Body of pancreas (tissue), 4 donors: ENCODE measurements at places on chromosomes 3 and 15. TPM values are rescaled to one million over a fixed set of nuclear protein-coding genes. Genes with fewer than 3 reads are reported as not detected.

Gene CCR3
- total RNA-seq: not detected

Gene MYO5C
- total RNA-seq: 34.8 TPM

Gene TNNC1
- 0.99 TPM for total RNA-seq

Gene OIP5
- not detected for total RNA-seq

Gene GABRA5
- 0.66 TPM for total RNA-seq

Gene ARPP19
- 37.2 TPM for total RNA-seq

Gene MITF
- total RNA-seq: 12.2 TPM

Gene SOX2
- total RNA-seq: 0.33 TPM

Gene ALAS1
- 63.6 TPM for total RNA-seq

Gene DUOX1
- total RNA-seq: 0.66 TPM

Gene BLM
- total RNA-seq: 0.26 TPM

Gene SI
- total RNA-seq: not detected

Gene TMEM42
- 18.1 TPM for total RNA-seq

Gene LIPC
- total RNA-seq: 2.3 TPM

Gene SKOR1
- 0.78 TPM for total RNA-seq

Gene LPP
- 60.6 TPM for total RNA-seq

Gene MYEF2
- total RNA-seq: 16.6 TPM

Gene CACNA1D
- 9.9 TPM for total RNA-seq

Gene ZNF660
- 6.3 TPM for total RNA-seq

Gene CATSPER2
- 8.3 TPM for total RNA-seq

Gene SERINC4
- total RNA-seq: not detected

Gene PLXND1
- total RNA-seq: 47.7 TPM

Gene SEMA3F
- 5.2 TPM for total RNA-seq

Gene GOLGA6L7
- not detected for total RNA-seq

Gene EBLN2
- total RNA-seq: 6.7 TPM

Gene KCNMB2
- 2.3 TPM for total RNA-seq

Gene RNU5B-1
- not detected for total RNA-seq

Gene LRRC2
- total RNA-seq: 1.8 TPM

Gene BCL2A1
- 16.5 TPM for total RNA-seq

Gene UBE2E2
- total RNA-seq: 23.7 TPM

Gene TUSC7
- not detected for total RNA-seq

Gene PRKCI
- total RNA-seq: 17.6 TPM

Gene GPR87
- total RNA-seq: not detected

Gene LINGO1
- total RNA-seq: 0.78 TPM

Gene LSAMP
- 1.6 TPM for total RNA-seq

Gene TERC
- 79.1 TPM for total RNA-seq

Gene APH1B
- total RNA-seq: 12.7 TPM
